ENCODE measurements at places on chromosomes 3 and 15.

- DNase-seq, result no peak
Measured at GRCh38 chr3:9862391-9863057, 17.5 kb downstream of the CIDEC start.

GRCh38 chr3:54873059-54874010, 54.5 kb downstream of the LRTM1 start:
- DNase-seq, result no peak

GRCh38 chr3:32220006-32220405, 18.5 kb upstream of the CMTM8 start:
- DNase-seq, result no peak

- no peak for DNase-seq
Measured at GRCh38 chr3:48546203-48546829, 10.3 kb downstream of the PFKFB4 start.

GRCh38 chr15:95032156-95032555, 800.8 kb downstream of the MCTP2 start:
- DNase-seq, result no peak

GRCh38 chr3:154244644-154245043, 79.6 kb downstream of the DHX36 start:
- no peak for DNase-seq

DNA sequence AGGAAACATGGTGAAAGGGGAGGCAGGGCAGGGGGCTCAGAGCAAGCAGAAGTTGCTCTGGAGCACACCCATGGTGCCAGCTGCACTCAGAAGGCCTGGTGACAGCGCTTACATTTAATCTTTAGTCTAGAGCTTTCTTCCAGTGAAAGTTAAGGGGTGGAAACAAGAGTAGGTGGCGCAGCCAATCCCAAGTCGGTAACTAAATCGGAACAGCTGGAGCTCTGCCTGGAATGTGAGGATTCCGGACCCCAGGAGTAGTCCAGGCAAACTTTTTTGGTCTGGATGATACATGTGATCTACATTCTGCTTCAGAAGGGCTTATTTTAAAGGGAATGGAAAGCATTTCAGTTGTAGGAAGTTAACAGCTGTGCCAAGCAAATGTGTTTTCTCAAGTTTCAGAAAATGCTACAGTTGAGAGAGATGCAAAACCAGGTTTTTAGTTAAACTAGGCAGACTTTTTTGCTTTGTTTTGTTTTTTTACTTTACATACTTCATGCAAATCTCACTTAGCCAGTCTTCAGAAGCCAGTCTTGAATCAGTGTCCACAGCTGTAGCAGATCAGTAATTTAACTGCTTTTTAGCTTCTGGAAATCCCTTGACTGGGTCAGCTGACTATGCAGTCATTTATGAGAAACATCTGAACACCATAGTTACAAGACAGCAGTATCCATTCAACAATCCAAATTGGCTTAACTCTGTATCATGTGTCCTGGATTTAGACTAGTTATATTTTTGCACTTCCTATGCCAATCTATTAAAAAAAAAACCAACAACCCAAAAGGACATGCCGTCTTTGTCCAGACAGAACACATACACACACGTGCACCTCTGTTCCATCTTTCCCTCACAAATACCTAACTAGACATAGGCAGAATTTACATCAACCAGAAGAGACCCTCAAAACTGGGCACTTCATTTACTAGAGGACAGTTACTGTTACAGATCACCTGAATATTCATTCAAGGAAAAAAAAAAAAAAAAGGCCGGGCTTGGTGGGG, 33.2 kb downstream of the ZNF106 start:
- DNase-seq, result no peak

GRCh38 chr3:18716821-18717220, 291.7 kb upstream of the SATB1 start:
- DNase-seq, result no peak

GRCh38 chr3:171013822-171014748, 12.4 kb downstream of the SLC2A2 start:
- no peak for DNase-seq

DNA sequence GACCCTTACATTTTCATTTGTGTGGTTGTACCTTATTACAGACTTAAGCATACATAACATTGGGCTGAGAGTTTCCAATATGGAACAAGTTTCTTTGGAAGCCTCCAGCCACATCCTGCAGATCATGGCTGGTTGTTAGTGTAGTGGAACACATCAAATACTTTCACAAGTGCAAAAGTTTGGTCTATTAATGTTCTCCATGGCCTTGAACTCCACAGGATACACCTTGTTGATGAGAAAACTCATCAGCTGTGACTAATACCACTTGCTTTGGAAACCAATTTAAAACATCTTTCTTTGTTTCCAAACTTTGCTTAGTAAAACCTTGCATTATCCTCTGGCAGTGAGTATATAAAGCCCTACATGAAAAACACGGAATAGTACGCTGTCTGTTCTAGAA, 46.1 kb downstream of the MYZAP start:
- DNase-seq, result no peak

DNA sequence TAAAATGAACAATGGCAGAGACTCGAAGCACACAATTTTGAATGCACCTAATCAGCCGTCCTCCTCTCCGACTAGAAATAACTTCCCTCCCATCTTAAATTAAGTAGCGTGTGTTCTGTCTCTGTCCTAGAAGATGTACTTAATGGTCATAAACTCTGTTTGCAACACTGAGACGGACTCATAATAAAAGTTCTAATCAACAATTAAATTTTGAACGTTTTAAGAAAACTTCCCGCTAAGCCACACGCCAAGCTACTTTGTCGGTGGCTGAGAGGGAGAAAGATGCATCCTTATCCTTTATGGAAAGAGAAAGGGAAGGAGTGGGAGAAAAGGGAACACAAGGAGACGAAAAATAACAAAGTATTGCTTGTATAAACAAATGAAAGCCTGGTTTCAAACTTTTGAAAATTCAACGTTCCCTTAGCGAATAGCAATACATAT, 989 bp downstream of the GNB4 start:
- no peak for DNase-seq

- DNase-seq, result no peak
Measured at GRCh38 chr3:125048282-125048681, 7.5 kb downstream of the HEG1 start.

- DNase-seq, result no peak
Measured at GRCh38 chr3:147906285-147906684, 497.1 kb downstream of the ZIC1 start.

DNA sequence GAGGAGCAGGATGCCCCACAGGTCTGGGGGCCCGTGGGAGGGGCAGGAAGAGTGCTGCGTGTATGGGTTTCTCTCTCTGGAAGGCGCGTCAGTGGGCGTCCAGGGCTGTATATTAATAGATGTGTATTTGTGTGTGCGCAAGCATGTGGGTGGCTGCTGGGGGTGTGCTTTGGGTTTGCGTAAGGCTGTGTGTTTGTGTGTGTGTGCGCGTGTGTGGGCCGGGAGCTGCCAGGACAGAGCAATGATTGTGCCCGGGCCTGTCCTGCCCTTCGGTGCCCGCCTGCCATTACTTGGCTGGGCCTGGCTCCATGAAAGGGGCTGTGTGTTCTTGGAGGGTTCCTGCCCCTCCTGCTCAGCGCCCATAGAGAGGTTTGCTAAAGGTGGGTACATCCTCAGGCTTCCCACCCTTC, 16.3 kb downstream of the CSPG4 start:
- no peak for DNase-seq

GRCh38 chr3:17983106-17983505, 240.7 kb upstream of the TBC1D5 start:
- no peak for DNase-seq

DNA sequence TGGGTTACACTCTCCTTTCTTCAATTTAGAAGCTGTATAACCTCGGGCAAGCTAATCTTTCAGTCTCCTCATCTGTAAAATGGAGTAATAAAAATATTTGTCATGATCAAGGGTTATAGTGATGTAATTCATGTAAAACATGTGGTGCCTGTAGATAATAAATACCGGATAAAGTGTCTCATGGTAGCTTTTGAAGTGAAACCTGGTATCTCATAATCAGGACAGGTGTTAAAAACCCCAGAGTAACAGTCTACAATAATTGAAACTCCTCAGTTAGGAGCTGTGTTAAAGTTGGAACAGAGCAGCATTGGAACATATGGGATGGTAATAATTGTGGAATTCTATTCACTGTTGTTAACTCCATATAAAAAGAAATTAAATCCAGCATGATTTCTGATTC, 884 bp upstream of the KNL1 start:
- DNase-seq, result no peak

Data from NCI-H1930 (cell line).